ENCODE measurements at places on chromosomes 6 and 20.
A peak's percentile ranks its signal among the peaks of the same experiment; 100 is the strongest.

DNA sequence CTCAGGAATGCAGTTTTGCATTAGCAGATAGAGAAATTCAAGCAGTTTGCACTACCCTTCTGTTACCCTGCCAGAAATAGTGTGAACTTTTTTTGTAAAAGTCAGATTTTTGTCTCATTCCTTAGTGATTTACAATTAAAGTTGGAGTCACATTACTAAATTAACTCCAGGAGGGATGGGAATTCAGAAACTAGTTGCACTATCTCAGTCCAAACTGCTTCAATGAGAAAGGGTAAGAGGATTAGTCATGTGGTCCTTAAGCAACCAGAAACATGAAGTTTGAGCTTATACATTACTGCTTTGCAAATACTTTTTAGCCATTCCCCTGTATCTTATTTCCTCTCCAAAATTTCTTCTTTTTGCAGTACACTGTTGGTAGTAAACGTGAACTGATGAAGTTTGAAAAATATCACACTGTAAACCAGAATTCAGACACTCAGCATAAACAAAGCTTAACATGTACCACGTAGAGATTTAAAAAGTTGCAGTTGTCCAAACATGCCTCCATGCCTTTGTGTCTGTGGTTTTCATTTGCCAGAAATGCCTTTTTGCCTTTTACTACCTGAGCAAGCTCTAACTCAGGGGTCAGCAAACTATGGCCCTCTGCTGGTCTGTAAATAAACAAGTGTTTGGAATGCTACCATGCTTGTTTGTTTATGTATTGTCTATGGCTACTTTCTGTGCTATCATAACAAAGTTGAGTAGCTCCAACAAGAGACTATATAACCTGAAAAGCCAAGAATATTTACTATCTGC, 49.7 kb downstream of the TP53INP2 start:
- no peak for DNase-seq

GRCh38 chr6:148776321-148777308, 29.8 kb downstream of the UST start:
- no peak for DNase-seq

- DNase-seq, result no peak
Measured at GRCh38 chr20:3434232-3434631, 26.8 kb upstream of the DNAAF9 start.

GRCh38 chr20:19616081-19616480, 142.0 kb upstream of the RIN2 start:
- no peak for DNase-seq

DNA sequence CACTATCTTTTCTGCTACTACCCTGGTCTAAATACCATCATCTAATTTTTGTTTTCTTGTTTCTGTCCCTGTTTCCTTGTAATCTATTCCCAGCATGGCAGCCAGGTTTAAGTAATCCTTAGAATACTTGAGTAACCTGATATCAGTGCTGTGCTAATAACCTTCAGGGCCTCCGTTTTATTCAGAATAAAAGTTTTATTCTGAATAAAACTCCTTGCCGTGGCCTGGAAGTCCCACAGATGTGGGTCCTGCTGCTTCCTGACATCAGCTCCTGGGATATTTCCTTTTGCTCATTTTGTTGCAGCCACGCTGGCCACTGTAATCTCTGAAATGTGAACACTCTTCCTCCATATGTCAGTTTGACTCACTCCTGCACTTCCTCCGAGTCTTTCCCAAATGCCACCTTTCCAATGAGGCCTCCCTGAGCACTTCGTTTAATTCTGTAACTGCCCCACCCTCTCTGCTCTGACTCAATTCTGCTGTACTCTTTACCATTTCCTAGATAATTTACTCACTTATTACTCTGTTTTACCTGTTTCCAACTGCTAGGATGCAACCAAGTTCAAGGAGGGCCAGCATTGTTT, 114.0 kb upstream of the FOXA2 start:
- no peak for DNase-seq

- no peak for DNase-seq
Measured at GRCh38 chr6:76166297-76166696, 93.8 kb upstream of the IMPG1 start.

DNA sequence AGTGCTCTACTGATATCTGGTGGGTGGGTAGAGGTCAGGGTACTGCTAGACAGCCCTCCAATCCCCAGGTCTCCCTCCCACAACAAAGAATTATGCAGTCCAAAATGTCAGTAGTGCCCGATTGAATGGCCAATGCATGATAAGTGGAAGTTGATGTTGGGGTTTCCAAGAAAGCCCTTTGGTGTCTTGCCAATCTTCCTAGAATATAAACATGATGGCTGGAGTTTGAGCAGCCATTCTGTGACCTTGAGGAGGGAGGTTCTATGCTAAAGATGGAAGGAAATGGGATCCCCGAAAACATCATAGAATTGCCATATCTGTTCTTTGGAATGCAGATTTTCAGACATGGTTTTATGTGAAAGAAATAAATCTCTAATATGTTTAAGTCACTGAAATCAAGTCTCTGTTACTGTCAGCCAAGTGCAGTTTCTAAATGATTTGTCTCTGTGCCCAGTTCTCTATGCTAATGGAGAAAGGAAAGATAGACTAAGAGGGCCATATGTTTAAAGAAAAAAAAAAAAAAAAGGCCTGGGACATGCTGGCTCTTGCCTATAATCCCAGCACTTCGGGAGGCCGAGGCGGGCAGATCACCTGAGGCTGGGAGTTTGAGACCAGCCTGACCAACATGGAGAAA, 32.8 kb upstream of the PTPN1 start:
- DNase-seq, result no peak

DNA sequence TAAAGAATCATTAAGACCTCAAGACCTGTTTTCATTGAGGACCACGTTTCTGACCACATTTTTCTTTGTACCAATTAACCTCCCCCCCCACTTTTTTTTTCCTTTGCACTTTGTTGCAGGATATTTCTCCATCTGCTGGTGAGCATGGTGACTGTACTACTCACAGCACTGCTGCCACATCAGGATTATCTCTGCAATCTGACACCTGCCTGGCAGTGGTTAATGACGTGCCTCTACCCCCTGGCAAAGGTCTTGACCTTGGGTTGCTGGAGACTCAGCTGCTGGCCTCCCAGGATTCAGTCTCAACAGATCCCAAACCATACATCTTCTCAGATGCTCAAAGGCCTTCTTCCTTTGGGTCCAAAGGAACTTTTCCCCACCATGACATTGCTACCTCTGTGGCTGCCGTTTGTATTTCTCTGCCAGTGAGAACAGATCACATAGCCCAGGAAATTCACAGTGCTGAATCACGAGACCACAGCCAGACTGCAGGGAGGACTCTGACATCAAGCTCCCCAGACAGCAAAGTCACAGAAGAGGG, 46.6 kb upstream of the EDN3 start:
- no peak for DNase-seq

DNA sequence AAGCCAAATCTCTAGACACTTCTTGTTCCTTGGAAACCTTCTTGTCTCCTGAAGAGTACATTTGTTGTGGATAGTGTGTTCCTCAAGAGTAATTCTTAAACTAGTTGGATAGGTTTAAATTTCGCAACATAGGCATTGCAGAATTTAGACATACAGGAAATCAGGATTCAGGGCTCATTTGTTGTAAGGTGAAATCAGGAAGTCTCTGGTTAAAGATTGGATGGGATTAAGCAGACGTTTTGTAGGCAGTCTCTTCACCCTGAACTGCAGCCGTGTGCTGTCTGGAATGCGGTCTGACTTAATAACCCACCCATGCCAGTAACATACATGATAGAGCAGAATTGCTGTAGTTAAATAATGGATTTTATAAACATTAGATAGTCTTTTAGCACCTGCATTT, 21.7 kb downstream of the HIVEP1 start:
- no peak for DNase-seq

GRCh38 chr6:158033751-158034702, 52.4 kb downstream of the SYNJ2 start:
- no peak for DNase-seq

DNA sequence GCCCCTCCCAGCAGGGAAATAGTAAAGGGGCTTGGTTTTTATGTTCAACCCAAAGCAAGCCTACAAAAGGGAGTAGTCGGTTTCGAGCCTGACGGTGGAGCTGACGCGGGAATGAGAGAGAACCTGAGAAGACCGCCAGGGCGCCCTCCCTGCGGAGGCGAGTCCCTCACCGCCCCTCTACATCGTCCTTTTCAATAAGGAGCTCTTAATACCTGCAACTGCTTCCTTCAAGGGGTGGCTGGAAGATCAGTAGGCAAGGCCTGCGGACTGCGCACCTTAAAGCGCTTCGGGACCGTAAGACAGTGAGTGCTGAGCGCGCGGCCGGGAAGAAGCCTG, 709 bp upstream of the ZNF76 start:
- no peak for DNase-seq

DNA sequence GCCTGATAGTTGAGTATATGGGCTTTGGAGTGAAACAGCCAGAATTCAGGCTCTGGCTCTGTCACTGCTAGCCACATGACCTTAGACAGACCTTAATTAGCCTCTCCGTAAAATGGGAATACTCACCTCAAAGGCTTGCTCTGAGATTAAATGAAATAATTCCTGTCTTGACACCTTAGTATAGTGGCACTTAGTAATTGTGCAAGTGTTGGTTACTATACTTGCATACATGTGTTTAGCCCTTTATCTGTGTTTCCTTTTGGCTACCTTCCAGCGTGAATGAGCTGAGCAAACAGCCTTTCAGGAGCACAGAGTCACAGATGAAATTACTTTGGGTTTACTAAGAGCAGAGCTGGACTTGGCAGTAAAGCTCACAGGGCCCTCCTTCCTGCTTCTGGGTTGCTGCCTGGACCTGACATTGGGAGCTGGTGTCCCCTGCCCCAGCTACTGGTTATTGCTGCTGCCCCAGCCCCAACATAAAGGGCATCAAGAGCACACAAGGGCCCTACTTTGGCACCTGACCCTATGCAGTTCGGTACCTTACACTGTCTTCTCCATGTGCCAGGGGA, 32.8 kb downstream of the CD164 start:
- DNase-seq, result no peak

- DNase-seq, result no peak
Measured at GRCh38 chr6:111759331-111759835, 113.9 kb downstream of the FYN start.

GRCh38 chr6:77298283-77298682, 165.0 kb downstream of the HTR1B start:
- DNase-seq, result no peak

GRCh38 chr6:81304466-81304865, 448.0 kb downstream of the TENT5A start:
- DNase-seq, result no peak

GRCh38 chr6:93787841-93788240, 368.5 kb upstream of the EPHA7 start:
- DNase-seq, result no peak

DNA sequence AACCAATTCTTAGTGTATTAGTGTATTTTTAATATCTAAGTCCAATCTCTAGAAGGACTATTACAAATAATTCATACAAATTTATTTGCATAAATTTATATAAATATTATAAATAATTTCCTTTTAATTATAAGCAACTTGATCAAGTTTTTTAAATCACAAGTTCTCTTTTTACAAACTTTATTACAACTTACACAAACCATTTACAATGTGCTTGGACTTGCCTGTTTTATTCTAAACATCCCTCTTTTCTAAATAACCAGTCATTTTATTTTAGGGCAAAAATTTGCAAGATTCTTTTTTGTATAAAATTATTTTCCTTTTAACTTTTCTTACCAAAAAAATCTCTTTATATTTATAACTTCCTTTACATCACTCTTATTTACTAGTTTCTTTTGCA, 83.5 kb upstream of the SYNCRIP start:
- no peak for DNase-seq

GRCh38 chr6:134589512-134589911, 271.6 kb upstream of the SGK1 start:
- DNase-seq, result no peak

DNA sequence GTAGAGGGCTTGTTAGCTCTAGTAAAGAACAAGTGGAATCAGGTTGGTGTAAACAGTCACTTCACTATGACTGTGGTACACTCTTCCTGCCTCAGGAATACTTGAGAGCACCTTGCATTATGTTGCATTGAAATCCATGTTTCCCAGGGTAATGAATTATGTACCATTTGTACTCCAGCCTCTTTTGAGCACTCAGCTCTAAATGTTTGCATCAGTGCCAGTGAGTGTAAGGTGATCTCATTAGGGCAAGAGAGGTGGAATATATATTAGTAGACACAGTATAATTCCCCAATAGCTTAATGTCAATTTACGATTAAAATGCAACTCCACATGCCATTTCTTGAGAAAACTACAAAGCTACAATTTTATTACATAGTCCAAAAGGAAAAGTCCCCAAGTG, 319.6 kb upstream of the POU3F2 start:
- DNase-seq, result no peak

DNA sequence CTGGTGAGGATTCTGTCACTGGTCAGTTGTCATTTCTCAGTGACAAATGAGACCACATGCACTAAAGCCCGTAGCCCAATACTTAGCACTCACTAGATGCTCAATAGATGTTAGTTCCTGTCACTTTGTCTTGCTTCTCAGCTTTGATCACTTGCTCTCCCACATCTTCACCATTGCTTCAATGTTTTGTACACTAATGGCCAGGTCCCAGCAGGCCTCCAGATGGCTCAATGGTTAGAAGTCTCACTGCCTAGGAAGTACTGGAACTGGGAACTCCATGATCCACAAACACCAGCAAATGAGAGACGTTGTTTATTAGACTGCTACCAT, 502.8 kb upstream of the JARID2 start:
- no peak for DNase-seq

- DNase-seq, result peak; percentile 29
Measured at GRCh38 chr6:100099189-100100074, 105.4 kb upstream of the MCHR2 start.

- DNase-seq, result no peak
Measured at GRCh38 chr20:62765432-62766070, 30.7 kb upstream of the MRGBP start.
